ENCODE measurements at places on chromosomes 1 and 21.

DNA sequence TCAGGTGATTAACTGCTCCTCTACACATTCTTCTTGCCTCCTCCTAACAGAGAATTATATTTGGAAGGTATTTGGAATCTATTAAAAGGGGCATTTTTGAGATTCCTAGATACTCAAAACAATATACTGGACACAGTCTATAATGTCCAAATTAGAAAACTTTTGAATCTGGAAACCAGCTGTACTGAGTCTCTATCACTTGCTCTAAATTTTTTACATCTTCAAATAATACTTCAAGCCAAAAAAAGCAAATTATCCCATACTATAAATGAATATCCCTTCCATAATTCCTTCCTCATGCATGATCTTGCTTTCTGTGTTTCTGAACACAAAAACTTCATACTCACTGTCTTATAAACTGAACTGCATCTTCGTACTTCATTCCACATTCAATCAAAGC lies 28.5 kb downstream of the PTP4A2 start:
- no peak for DNase-seq

- no peak for DNase-seq
These were observed 30.8 kb downstream of the DUSP10 start for GRCh38 chr1:221711063-221711577.

DNA sequence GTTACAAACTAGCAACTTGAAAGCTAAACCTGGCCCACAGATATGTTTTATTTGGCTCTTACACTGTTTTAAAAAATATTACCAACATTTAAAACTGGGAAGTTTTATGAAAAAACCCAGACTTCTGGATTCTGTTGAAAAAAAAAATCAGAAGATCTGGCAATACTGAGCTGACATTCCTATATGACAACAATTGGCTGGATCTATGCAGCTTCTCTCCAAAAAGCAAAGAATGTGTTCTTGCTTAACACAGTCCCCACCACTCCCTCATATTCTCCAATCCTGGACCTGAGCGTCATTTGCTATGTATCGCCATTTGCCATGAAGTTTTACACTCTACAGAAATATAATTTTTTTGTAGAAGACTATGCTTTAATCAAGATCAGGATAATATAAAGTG lies 859.6 kb downstream of the LTN1 start:
- DNase-seq, result no peak

- no peak for DNase-seq
These were observed 53.2 kb upstream of the B3GALNT2 start for GRCh38 chr1:235557495-235557894.

DNA sequence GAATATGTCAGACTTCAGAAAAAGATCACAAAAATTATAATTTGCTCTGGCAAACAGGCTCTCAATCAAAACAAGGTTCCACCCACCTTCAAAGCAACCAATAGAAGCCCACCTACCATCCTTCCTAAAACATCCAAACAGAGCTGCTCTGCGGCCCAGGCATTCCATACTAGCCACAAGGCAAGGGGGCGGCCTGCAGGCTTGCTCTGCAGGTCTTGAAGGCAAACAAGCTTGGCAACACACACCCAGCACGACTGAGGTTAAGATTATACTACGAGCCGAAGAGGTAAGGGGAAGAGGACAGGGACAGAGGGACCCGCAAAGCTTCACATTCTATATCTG lies 207.3 kb downstream of the SLC45A1 start:
- DNase-seq, result peak; percentile 40

GRCh38 chr1:223249854-223250631 lies 107.0 kb upstream of the TLR5 start:
- no peak for DNase-seq

DNA sequence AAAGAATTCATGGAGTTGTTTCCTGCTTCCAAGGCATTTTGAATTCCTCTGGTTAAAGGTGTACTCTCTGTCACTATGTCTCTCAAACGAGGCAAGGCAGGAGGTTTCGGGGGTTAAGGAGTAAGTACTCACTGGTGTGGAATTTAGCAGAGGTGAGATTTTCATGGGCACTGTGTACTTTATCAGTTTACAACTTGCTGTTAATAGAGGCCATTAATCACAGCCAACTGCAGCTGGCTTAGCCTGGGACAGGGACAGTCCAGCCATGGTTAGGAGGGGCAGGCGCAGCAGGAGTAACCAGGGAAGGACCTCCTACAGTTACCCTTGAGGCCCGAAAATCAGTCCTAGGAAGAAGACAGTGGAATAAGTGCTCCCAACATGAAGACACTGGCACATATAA lies 18.1 kb upstream of the TMEM9 start:
- no peak for DNase-seq

All from stimulated activated naive CD4-positive, alpha-beta T cell (primary cell).